ENCODE measurements at places on chromosomes 7 and 10. TPM values are rescaled to one million over a fixed set of nuclear protein-coding genes. Genes with fewer than 3 reads are reported as not detected.

DNA sequence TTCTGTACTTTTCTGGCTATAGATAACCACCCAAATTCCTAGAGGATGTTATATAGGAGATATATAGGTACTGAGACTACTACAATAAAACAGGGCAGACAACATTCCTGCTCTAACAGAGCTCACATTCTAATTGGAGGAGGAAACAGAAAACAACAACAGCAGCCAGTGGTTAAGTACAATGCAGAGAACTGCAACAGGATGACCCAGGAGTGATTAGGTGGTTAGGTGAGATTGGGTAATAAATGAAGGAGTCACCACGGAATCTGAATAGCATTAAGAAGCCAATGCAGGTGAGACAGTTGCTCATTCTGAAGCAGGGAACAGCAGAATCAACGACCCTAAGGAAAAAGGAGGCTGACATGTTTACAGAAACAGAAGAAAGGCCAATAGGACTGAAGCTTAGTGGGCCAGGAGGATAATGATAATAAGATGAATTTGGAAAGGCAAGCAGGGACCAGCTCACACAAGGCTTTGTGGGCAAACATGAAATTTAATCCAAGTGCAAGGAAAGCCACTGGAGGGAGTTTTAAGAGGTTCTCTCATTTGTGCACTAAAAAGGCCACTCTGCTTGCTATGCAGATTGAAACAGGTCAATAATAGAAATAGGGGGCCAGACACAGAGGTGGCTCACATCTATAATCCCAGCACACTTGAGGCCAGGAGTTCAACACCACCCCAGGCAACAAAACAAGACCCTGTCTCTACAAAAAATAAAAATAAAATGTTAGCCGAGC, 16.9 kb upstream of the REEP3 start:
- ATAC-seq, result no peak
- no peak overlapping the region for H3K4me3 ChIP-seq
- no peaks in the 10 kb centered on the region for H3K36me3 ChIP-seq
- no peaks in the 10 kb centered on the region for H3K4me1 ChIP-seq
- H3K27me3 ChIP-seq, result no peaks in the 10 kb centered on the region

The TUBAL3 gene
- total RNA-seq, result 0.62 TPM

- H3K4me1 ChIP-seq, result no peaks in the 10 kb centered on the region
- no peaks in the 10 kb centered on the region for H3K36me3 ChIP-seq
- ATAC-seq, result no peak
- H3K27me3 ChIP-seq, result no peaks in the 10 kb centered on the region
These were observed 316.4 kb upstream of the MBL2 start for GRCh38 chr10:53088961-53089360.

GRCh38 chr7:94580601-94581000, 71.0 kb downstream of the CASD1 start:
- H3K4me1 ChIP-seq, result no peaks in the 10 kb centered on the region
- no peaks in the 10 kb centered on the region for H3K36me3 ChIP-seq
- no peak overlapping the region for H3K4me3 ChIP-seq
- peak; percentile 31 for ATAC-seq

DNA sequence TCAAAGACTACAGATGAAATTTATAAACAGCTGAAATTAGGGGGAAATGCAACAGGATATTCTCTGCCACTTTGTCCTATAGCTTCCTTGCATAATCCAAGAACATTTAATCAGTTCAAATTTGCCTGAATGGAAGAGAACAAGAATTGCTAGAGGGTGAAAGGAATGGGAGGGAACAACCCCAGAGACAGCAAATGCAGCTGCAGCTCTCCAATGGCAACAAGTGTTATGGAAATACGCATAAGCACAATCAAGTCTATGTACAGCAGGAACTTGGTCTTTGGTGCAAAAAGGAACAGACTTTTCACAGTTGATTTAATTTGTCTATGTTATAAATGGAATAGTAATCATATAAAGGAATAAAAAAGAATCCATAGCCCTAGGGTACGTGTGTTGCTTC, 269.0 kb upstream of the ETV1 start:
- no peaks in the 10 kb centered on the region for H3K36me3 ChIP-seq
- no peak overlapping the region for H3K27ac ChIP-seq
- H3K4me3 ChIP-seq, result no peak overlapping the region
- H3K27me3 ChIP-seq, result no peaks in the 10 kb centered on the region

DNA sequence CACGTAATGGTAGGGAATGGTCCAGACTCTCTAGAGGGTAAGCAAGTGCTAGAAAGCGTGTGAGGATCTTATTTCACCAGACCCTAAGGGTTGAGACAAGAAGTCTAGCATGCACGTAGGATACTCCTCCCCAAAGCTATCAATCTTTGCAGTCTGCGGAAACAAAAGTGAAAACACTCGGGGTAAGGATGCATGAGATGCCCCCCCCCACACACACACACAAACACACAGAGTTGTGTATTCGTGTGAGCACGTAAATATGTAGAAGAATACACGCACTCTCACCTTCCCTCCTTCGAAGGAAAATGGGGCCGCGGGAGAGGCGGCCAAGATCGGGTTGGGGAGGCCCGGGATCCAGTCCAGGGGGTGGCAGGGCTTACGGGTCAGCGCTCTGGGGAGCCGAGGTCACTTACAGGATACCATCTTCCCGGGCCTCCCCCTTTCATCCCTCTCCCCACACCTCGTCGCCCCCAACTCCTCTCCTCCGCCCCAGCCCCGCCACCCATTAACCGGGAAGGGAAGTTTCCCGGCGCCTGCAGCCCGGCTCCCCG, 455 bp downstream of the CUL2 start:
- peak overlapping the region; percentile 95 for H3K27ac ChIP-seq
- H3K36me3 ChIP-seq, result no peaks in the 10 kb centered on the region
- ATAC-seq, result peak; percentile 31
- no peaks in the 10 kb centered on the region for H3K27me3 ChIP-seq
- H3K4me1 ChIP-seq, result no peaks in the 10 kb centered on the region

- ATAC-seq, result peak; percentile 14
- peaks cover 5% of the 10 kb centered on the region for H3K36me3 ChIP-seq
- H3K4me3 ChIP-seq, result no peak overlapping the region
- H3K4me1 ChIP-seq, result peaks cover 16% of the 10 kb centered on the region
- H3K27me3 ChIP-seq, result no peaks in the 10 kb centered on the region
These were observed 132.9 kb downstream of the ATXN7L1 start for GRCh38 chr7:105743351-105744090.

DNA sequence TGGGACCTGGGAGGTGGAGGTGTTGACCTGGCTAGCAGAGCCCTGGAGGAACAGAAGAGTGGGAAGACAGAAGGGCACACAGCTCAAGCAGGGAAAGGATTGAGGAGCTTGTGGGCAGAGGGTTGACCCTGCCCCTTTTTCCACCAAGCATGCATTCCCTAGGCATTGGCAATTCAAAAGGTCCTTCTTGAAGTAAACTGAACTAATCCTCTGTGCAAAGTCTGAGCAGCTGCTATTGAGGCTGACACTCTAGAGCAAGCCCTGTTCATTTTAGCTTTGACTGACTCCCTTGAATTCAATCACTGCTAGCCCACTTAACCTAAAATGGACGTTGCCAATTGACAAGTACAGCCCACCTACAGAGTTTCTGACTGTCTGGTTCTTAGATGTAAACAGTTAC, 116.5 kb upstream of the TNS3 start:
- ATAC-seq, result no peak
- H3K4me3 ChIP-seq, result no peak overlapping the region
- H3K27me3 ChIP-seq, result no peaks in the 10 kb centered on the region
- peaks cover 11% of the 10 kb centered on the region for H3K4me1 ChIP-seq
- H3K27ac ChIP-seq, result no peak overlapping the region
- H3K36me3 ChIP-seq, result no peaks in the 10 kb centered on the region

DNA sequence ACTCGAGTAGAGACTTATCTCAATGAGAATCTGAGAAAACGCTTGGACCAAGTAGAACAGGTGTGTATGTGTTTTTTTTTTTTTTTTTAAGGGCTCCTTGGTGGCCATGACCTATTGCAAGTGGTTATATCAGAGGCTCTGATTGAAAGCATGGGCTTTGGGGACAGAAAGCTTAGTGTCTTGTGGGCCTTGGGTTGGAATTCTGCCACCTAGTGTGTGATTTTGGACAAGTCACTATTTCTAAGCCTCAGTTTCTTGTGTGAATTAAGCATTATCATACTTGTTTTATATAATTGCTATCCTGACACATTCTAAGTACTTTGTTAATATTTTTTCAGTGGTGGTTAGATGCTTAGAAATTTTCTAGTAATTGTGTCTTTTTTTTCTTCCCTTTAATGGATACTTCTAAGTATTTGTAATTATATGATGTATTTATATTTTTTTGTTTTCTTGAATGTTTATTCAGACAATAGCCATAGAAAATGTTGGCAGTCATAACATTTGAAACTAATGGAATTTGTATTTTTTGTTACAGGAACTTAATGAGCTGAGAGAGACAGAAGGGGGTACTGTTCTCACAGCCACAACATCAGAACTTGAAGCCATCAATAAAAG, 33.1 kb downstream of the SMC3 start:
- H3K36me3 ChIP-seq, result peaks cover 9% of the 10 kb centered on the region
- H3K27ac ChIP-seq, result no peak overlapping the region
- no peaks in the 10 kb centered on the region for H3K27me3 ChIP-seq

DNA sequence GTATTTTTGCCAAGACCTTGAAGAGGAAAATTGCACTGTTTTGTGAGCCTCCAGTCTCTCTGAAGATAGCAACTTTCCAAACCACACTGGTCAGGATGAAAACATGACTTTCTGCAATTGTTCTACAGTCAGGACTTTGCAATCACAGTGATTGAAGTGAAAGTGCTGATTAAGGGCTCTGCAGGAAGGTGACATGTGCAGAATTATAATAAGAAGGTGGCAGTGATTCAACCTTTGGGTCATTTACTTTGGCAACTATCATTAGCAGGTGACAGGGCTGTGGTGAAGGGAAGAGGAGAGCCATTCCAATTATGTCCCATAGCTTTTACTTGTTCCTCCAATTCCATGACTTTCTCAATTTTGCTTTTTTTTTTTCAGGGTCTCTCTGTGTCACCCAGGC, 350.0 kb upstream of the FZD8 start:
- no peak for ATAC-seq
- no peaks in the 10 kb centered on the region for H3K27me3 ChIP-seq
- no peak overlapping the region for H3K4me3 ChIP-seq

DNA sequence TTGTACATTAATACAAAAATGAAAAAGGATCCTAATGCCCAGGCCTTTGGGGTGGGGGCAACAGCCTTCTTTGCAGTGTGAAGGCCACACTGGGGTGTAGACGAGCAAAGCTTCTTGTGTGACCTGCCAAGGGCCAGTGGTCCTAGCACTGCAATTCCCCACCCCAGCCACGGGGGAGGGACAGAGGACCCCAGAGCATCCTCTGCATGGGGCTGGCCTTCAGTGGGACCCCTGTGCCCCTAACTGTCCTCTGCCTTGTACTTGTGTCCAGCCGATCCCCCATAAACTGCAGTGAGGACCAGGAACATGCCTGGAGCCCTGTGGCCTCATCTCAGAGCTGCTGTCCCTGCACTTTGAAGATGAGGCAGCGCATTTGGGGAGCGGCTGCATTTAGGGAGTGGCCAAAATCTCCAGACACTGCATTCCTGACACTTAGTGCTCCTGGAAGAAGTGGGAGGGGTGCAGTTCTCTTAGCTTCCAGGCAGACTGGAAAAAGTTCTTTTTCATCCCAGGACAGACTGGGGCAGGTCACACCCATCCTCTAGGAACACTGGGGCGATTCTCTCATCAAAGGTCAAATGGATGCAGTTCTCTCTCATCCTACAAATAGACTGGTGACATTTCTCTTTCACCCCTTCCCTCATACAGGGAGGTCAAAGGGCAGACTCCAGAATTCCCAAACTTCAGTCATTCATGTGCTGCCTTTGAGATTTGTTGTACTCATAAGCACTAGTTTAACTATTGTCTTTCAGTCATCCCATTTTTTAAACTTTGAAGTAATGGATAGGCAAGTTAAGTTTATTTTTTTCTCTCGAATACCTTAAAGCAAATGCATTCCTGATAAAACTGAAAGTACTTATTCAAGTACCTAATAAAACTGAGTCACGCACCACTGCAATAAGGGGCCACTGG, 922 bp upstream of the MYO1G start:
- no peaks in the 10 kb centered on the region for H3K36me3 ChIP-seq
- ATAC-seq, result peak; percentile 39
- H3K27me3 ChIP-seq, result no peaks in the 10 kb centered on the region
- H3K27ac ChIP-seq, result no peak overlapping the region

- peaks cover 44% of the 10 kb centered on the region for H3K4me1 ChIP-seq
- no peak overlapping the region for H3K4me3 ChIP-seq
- H3K36me3 ChIP-seq, result no peaks in the 10 kb centered on the region
- no peaks in the 10 kb centered on the region for H3K27me3 ChIP-seq
These were observed 116.3 kb downstream of the MAD1L1 start for GRCh38 chr7:2116448-2116810.

DNA sequence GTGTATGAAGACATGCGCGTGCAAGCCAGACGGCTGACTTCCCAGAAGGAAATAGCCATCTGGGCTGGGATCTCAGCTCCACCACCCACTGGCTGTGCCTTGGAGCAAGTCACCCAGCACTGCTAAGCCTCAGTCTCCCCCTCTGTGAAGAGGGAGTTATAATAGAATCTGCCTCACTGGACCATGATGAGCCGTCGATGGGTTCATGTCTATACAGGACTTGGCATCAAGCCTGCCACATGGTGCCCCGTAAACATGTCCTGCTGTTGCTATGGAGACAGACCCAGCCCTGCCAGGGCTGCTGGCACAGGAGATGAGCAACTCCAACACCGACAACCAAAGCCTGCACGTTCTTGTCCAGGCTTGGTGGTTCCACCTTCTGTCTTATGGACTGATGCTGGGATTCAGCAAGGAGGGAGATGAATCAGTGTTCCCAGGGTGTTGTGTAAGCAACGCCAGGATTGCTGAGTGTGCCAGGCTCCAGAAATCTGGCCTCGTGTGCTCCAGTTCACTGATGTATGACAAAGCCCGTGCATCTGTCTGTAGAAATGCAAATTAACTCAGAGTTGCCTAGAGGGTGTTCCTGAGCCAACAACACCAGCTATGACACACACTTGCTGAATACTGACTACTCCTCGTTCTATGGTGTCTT, 5.6 kb downstream of the GPR15LG start:
- H3K27me3 ChIP-seq, result peaks cover under 1% of the 10 kb centered on the region
- no peak overlapping the region for H3K4me3 ChIP-seq
- no peaks in the 10 kb centered on the region for H3K36me3 ChIP-seq
- no peak overlapping the region for H3K27ac ChIP-seq
- H3K4me1 ChIP-seq, result no peaks in the 10 kb centered on the region
- no peak for ATAC-seq

DNA sequence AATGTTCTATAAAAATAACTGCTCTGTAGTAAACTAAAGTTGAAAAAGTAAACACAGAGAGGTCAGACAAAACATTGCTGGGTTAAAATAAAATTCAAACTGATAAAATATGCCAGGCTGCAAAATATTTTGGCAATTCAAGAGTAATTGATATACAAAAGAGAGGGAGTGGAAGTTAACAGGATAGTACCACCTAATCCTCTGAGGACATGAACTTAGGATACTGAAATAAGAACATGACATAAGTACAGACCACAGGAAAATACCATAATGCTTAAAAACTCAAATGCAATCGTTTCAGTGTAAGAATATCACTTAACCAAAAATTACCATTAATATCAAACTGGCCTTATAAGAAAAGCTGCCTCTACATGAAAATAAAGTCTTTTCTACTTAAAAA, 37.6 kb upstream of the GPR22 start:
- no peak for ATAC-seq
- no peak overlapping the region for H3K27ac ChIP-seq
- H3K4me1 ChIP-seq, result no peaks in the 10 kb centered on the region
- no peak overlapping the region for H3K4me3 ChIP-seq
- H3K27me3 ChIP-seq, result no peaks in the 10 kb centered on the region
- no peaks in the 10 kb centered on the region for H3K36me3 ChIP-seq

The CPA4 gene
- not detected for total RNA-seq

GRCh38 chr7:33645104-33645503, 260.2 kb upstream of the BMPER start:
- no peaks in the 10 kb centered on the region for H3K36me3 ChIP-seq
- no peak overlapping the region for H3K4me3 ChIP-seq
- H3K4me1 ChIP-seq, result no peaks in the 10 kb centered on the region

GRCh38 chr7:22845221-22845834, 22.7 kb upstream of the TOMM7 start:
- H3K27me3 ChIP-seq, result no peaks in the 10 kb centered on the region
- H3K4me1 ChIP-seq, result no peaks in the 10 kb centered on the region
- ATAC-seq, result no peak
